ENCODE measurements at places on chromosomes 7 and 10.

GRCh38 chr10:26242706-26243350 is 26.3 kb downstream of the GAD2 start:
- DNase-seq = no peak

DNA sequence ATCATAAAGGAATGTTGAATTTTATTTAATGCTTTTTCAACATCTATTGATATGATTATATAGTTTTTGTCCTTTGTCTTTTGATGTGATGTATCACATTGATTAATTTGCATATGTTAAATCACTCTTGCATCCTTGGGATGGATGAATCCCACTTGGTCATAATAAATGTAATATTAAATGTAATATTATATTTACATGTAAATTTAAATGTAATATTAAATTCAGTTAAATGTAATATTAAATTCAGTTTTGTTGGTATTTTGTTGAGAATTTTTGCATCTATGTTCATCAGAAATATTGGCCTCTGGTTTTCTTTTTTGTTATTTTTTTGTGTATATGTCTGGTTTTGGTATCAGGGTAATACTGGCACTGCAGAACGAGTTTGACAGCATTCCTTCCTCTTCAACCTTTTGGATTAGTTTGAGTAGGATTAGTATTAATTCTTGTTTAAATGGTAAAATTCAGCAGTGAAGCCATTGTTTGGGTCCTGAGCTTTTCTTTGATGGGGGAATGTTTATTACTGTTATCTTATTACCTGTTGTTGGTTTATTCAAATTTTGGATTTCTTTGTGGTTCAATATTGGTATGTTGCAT is 37.8 kb downstream of the ABCA13 start:
- no peak for DNase-seq

DNA sequence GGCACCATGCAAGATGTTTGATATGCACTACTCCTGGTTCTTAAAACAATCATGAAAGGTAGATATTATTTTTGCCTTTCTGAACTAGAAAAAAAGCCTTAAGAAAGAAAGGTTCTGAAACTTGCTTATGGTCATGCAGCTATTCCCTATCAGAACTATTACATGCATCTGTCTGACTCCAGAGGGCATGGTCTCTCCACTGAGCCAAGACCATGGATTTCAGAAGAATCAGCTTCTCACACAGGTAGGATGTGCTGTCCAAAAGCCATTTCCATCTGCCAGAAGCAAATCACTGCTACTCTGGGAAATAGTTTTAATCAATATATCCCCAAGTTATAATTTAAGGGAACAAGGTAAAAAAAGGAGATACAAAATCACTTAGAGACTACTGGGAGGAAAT is 69.5 kb downstream of the STK17A start:
- DNase-seq = no peak

GRCh38 chr10:112471878-112472487 is 25.0 kb downstream of the VTI1A start:
- DNase-seq = no peak

DNA sequence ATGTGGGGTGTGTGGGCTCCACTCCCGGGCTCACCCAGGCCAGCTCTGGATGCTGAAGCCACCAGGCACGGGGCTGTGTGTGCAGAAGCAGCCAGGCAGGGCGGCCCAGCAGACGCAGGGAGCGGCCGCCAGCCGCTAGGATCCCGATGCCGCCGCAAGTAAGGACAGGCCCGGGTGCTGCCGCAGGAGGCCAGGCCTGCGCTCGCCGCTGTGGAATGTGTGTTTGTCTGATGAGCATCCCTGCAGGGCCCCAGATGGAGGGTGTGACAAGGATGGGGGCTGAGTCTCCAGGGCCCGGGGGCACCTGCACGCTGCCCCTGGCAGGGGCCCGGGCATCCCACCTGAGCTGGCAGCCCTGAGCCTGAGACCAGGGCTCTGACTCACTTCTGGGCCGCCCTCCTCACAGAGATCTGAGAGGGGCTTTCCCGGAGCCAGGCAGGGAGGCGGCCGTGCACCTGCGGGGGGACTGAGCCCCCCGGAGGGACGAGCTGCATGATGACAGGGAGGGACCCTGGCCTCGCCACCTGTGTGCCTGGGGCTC is 101.5 kb downstream of the FOXL3 start:
- DNase-seq = peak; percentile 47

All from Peyer's patch (tissue), 4 donors.